ENCODE measurements at places on chromosomes 2 and 18.

DNA sequence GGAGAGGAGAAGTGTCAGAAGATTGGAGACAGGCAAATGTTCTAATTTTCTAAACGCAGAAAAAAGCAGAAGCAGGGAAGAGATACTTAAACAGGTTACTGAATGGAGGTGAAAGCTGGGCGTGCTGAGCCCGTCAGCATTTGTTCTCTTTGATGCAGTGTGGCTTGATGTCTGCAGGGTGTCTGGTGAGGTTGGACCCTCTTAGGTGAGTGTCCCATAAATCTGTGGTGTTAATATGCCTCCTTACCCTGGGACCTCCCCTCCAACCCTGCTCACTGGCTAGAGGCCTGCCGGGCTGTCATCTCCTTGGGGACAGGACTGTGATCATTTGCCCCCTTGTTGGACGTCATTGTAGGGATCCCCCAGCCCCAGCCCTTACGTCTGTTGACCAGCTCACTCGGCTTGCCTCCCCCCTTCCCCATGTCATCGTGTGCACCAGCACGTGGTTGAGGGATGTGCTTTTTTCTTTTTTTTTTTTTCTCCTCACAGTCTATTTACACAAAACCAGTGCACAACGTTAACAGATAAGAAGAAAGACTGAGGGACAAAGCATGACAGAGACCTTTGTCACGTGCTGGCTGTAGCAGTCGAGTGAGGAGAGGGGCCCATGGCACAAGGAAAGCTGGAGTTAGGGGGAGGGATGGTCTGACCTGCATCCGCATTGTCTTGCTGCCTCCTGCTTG, 56.4 kb downstream of the NCK2 start:
- DNase-seq = no peak

GRCh38 chr2:27149570-27150405, 984 bp downstream of the TCF23 start:
- no peak for DNase-seq

- DNase-seq = no peak
Measured at GRCh38 chr2:180446492-180446891, 439.4 kb upstream of the CWC22 start.

- peak; percentile 57 for DNase-seq
Measured at GRCh38 chr2:108169982-108170625, 69.7 kb upstream of the SULT1C3 start.

- peak; percentile 58 for DNase-seq
Measured at GRCh38 chr18:68083131-68083530, 566.6 kb upstream of the DSEL start.

GRCh38 chr2:73896362-73897239, 3.8 kb downstream of the ACTG2 start:
- peak; percentile 91 for DNase-seq

GRCh38 chr2:167758292-167758691, 489.1 kb downstream of the STK39 start:
- DNase-seq = no peak
